ENCODE measurements at places on chromosomes 7 and 10. TPM values are rescaled to one million over a fixed set of nuclear protein-coding genes. Genes with fewer than 3 reads are reported as not detected.

MMD2 gene
- not detected for total RNA-seq

PPP1R17 gene
- not detected for total RNA-seq

LIPJ gene
- total RNA-seq: 0.14 TPM

ANXA7 gene
- total RNA-seq: 97.5 TPM

CCDC7 gene
- 15.9 TPM for total RNA-seq

SFTPA1 gene
- not detected for total RNA-seq

FRG2B gene
- not detected for total RNA-seq

PROSER2 gene
- 11.3 TPM for total RNA-seq

LRRC17 gene
- total RNA-seq: 0.67 TPM

TBC1D12 gene
- total RNA-seq: 15.0 TPM

GIMAP4 gene
- total RNA-seq: 16.2 TPM
